Stimulated activated naive CD8-positive, alpha-beta T cell treated with anti-CD3 and anti-CD28 coated beads, Interleukin-15, amount 100 ng/mL, for 72 hours (primary cell): ENCODE measurements at places on chromosomes 7 and 10.

DNA sequence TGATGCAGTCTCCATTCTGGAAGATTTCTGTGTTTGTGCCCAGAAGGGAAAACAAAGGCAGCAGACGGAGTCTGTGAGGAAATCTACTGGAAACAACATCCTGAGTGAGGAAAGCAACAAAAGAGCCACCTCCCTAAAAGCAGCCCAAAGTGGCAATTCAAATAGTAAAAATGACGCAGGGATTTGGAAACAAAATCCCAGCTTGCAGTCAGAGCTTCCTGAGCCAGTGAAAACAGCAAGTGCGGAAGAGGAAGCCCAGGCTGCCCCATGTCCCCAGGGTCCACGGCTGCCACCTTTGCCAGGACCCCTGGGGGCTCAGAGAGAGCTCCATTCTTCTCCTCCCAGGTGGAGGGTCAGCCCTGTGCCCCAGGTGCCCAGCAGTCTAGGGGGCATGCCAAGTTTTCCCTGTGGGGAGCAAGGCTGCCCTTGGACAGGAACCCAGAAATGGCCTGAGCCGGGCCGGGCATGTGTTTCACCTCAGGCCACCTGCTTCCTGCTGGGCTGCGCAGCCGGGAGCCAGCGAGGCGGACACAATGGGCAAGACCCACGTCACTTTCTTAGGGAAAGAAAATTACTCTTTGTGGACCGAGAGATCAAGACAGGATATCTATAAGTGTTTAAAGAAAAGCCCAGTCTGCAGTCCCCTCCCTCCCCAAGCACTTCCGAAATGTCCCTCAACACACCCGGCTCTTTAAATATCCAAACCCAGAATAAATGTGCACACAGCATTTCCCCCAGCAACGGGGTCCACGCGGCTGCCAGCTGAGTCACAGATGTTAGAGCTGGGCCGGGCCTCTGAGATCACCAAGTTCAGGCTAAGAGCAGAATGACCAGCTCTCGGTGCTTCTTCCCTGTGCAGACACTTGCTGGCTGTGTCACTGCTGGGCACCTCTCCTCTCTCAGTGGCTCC, 231.1 kb downstream of the ARHGAP12 start:
- no peak for DNase-seq

DNA sequence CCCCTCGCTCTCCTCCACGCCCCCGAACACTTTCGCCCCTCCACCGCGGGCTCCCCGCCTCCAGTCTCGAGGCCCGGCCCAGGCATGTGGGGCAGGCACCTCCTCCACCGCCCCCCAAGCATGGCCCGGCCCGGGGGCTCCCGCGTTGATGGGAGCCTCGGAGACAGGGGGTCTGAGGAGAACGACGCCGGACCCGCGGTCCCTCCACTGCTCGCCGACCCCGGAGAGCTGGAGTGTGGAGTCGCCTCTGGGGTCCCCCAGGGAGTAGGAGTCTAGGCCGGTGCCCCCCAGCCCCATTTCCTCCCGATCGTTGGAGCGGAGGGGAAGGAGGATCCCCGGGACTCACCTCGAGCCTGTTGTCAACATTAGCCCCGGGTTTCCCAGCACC, 206 bp downstream of the UPF2 start:
- DNase-seq, result no peak

DNA sequence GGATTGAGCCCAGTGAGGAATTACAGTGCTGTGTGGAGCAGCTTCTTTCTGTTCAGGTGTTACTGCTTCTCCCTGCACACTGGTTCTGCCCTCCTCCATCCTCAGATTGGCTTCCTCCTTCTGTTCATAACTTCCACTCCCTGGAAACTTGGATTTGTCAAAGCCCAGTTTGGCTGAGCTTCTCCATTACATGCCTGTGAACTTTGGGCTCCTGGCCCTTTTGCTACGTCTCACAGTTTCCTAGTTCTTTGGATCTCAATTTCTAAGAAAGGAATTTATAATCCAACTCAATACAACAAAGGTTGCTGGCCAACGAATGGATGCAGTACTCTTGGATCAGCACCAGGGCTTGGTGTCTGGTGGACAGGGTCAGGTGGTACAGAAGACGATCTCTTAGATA, 318.1 kb downstream of the RPS24 start:
- no peak for DNase-seq

- no peak for DNase-seq
Measured at GRCh38 chr10:124476043-124476725, 14.6 kb downstream of the LHPP start.

GRCh38 chr7:44491229-44491628, 771 bp upstream of the NUDCD3 start:
- no peak for DNase-seq

GRCh38 chr10:70685455-70685911, 13.2 kb downstream of the ADAMTS14 start:
- no peak for DNase-seq

GRCh38 chr10:70053841-70054288, 1.2 kb downstream of the MACROH2A2 start:
- peak; percentile 32 for DNase-seq

GRCh38 chr7:114865564-114865963, 56.3 kb upstream of the MDFIC start:
- peak; percentile 44 for DNase-seq

- DNase-seq, result no peak
Measured at GRCh38 chr7:92275327-92275726, 29.6 kb downstream of the ANKIB1 start.

DNA sequence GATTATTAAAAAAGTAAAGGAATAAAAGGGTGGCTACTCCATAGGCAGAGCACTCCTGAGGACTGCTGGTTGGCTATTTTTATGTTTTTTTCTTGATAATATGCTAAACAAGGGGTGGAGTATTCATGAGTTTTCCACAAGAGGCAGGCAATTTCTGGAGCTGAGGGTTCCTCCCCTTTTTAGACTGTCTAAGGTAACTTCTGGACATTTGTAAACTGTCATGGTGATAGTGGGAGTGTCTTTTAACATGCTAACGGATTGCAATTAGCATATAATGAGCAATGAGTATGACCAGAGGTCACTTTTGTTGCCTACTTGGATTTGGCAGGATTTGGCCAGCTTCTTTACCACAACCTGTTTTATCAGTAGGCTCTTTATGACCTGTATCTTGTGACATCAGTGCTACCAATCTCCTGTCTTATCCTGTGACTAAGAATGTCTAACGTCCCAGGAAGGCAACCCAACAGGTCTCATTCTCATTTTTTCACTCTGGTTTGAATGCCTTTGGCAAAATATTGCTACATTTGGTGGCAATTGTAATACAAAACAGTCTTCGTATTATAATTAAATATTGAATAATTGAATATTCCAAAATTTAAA, 587.8 kb upstream of the POM121L12 start:
- no peak for DNase-seq

DNA sequence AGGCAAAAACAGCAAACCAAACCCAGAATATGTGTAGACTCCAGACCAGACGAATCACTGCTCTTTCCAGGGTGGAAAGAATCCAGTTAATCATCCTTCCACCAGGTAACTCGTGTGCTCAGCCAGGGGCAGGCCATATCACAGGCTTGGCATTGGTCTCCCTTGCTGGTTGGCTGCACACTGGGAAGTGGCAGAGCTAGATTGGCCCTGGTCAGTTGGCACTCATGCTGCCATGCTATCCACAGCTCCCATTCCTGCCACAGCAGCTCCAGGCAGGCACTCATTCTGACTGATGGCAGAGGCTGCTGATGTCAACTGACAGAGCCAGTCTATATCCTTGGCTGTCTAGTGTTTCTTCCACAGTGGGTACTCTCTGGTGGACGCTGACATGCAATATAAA, 9.7 kb upstream of the GDF10 start:
- no peak for DNase-seq

GRCh38 chr10:53223851-53224250, 451.3 kb upstream of the MBL2 start:
- no peak for DNase-seq

- DNase-seq, result no peak
Measured at GRCh38 chr10:60375293-60376004, 14.2 kb downstream of the ANK3 start.

DNA sequence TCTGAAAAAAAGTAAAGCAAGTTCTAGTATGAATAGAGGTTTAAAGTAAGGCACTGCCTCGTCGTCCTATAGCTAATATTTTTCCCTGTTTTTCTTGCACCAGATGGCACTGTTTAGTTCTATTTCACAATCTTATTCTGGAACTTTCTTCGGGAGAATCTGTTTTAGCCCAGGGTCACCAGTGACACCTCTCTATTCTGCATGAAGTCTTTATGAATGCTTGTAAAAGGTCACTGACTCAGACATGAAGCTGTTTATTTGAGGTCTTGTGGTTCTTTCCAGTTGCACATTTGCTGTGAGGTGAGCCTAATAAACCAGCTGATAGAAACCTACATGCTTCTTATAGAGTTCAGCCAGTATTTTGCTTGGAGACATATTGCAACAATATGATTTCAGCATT, 444.3 kb downstream of the AUTS2 start:
- no peak for DNase-seq

DNA sequence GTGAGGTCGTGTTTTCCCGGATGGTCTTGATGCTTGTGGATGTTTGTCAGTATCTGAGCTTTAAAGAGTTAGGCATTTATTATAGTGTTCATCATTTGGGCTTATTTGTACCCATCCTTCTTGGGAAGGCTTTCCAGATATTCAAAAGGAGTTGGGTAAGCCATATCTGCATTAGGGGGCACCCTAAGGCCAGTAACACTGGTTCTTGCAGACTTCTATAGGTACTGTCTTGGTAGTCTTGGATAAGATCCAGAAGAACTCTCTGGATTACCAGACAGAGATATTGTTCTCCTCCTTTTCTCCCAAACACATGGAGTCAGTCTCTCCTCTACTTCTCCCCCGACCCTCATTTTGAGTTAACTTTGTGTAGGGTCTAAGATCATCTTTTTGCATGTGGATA, 92.8 kb downstream of the SDK1 start:
- no peak for DNase-seq

- no peak for DNase-seq
Measured at GRCh38 chr7:33196221-33196620, 66.9 kb downstream of the BBS9 start.

DNA sequence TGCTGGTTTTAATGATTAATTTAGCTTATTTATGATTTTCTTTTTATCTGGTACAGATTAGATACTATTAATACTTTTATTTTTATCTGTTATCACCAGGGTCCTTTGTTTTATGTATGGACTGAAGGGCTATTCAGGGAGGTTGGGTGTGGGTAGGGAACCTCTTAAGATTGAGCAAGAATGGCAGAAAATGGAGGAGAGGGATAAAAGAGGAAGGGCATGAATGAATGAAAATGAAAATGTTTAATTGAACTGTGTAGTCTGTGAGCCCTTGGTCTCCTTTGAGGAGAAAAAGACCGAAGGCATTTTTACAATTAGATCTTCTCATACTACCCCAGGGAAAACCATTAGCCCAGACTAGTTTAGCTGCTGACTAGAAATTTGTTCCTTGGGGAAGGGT, 93.1 kb downstream of the CDK14 start:
- DNase-seq, result no peak

DNA sequence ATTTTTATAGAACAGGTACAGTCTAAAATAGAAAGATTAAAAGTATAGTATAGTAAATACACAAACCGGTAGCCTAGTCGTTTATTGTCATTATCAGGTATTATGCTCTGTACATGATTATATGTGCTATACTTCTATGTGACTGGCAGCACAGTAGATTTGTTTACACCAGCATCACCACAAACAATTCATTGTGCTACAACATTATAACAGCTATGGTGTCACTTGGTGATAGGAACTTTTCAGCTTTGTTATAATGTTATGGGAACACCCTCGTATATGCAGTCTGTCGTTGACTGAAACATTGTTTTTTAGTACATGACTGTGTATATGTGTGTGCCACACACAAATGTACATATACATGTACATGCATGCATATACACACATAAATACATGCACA, 19.1 kb downstream of the ZNF365 start:
- no peak for DNase-seq

GRCh38 chr7:72281308-72281707, 130.8 kb downstream of the CALN1 start:
- DNase-seq, result no peak

DNA sequence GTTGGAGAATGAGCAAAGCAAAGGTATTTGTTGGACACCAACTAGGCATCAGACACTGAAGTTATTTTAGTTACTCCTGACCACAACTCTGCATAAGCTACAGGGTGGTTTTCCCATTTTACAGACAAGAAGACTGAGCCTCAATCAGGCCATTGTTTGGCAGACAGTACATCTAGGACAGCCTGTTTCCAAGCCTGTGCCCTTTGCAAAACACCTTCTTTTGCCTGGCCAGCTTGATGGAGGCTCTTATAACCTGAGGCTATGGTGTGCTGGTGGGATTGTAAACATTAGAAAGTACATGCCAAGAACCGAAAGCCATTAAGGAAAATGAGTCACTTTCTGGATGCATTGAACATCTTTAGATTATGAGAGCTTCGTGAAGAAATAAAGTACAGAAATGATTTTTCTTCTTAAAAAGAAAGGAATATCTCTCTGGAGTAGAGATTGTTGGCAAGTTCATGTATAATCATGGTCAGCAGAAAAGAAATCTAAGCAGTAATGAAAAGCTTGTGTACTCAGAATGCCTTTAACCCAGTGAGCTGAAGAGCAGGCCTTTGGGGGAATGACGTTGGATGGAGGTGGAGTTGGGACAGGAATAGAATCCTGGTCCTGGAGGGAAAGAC, 140.6 kb downstream of the KIAA1217 start:
- no peak for DNase-seq

- no peak for DNase-seq
Measured at GRCh38 chr10:114730291-114730690, 72.2 kb upstream of the ABLIM1 start.

DNA sequence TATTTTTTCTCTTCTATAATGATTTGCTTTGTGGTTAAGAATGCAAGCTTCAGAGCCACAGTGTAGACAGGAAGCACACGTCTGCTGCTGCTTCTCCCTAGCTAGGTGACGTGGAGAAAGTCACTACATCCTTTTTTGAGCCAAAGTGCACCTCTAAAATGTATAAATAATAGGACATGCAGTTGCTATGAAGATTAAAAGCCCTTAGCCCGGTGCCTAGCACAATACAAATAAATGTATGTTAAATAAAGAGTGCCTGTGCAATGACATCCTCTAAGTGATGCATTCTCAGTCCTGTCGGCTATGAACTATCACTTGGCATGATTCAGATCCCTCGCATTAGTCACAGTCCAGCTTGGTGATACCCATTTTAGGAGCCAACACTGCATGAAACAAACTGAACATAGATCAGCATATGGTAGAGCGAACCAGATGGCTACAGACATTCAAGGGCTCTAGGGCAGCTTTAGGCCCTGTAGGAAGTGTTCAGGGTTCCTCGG, 4.8 kb upstream of the TRDMT1 start:
- DNase-seq, result peak; percentile 45

DNA sequence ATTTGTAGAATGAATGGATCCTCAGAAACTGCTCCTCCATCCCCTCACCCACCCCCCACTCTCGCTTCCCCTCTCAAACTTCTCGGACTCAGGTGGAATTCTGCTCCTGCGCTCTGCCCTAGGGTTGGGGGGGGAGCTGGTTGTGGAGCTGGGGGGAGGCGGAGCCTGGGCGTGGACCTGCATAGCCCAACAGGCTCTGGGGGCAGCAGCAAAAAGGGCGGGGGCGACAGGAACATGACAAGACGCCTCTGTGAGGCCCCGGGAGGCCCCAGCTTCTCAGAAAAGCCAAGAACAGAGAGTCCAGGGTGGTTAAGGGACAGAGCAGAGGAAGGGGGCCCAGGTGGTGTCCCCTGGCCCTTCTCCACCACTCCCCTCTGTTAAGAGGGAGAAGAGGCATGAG, 3.5 kb downstream of the TSC22D4 start:
- DNase-seq, result no peak
